ENCODE measurements at places on chromosomes 2 and 18.
A peak's percentile ranks its signal among the peaks of the same experiment; 100 is the strongest.

DNA sequence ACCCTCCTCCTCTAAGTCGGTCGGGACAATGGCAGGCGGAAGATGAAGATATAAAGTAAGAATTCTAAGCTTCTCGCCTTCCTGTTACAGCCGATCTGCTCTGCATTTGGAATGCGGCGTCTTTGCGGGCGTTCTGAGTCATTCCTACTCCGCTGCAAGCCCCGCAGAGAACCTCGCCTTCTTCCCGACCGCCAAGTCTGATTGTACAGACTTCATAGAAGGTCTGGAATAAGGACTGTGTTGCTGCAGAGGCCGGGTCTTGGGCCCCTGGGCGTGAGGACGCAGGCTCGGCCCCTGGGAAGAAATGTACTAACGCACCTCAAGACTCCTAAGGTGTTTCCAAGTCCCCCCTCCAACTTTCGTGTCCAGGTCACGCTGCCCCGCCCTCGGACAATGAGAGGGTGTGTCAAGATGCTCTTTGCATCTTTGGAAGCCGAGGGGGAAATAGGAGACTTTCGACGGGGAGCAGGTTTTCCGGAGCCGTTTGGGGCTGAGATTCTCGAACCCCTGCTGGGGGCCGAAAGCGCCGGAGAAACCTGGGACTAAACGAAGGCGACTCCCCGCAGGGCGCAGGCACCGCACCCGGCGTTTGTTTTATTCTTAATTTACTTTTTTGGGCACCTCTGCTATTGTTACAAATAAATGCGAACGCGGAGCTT, 12.7 kb upstream of the PAX3 start:
- DNase-seq = no peak

- DNase-seq = peak; percentile 71
These were observed 15.8 kb upstream of the ZAP70 start for GRCh38 chr2:97697252-97698235.

DNA sequence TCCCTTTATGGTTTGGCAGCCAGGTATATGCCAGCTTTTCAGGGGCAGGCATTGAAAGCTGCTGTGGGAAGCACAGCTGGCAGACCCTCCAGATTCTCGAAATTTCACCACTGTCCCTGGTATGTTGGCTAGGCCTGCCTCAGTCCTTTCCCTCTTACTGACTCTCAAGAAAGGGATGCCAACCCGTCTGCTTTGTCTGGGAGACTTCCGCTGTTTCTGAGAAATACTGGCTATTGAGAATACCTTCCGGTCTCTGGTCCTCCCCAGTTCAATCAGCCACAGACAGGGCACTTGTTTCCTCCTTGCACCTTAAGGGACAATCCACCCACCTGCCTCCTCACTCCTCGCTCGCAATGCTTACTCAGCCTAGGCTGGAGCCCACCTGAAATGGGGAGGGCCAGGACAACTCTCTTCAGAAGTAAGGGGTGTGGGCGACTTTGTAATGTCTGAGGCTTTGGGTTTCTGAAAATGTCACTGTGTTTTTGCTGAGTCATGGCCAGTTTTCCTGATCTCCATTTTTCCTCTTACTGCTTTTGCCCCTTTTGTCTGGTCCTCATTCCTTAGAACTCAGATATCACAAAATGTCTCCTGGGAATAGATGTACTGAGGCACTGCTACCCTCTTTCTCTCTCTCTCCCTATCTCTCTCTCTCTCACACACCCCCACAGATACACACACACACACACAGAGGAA, 571.1 kb downstream of the TNS1 start:
- no peak for DNase-seq

DNA sequence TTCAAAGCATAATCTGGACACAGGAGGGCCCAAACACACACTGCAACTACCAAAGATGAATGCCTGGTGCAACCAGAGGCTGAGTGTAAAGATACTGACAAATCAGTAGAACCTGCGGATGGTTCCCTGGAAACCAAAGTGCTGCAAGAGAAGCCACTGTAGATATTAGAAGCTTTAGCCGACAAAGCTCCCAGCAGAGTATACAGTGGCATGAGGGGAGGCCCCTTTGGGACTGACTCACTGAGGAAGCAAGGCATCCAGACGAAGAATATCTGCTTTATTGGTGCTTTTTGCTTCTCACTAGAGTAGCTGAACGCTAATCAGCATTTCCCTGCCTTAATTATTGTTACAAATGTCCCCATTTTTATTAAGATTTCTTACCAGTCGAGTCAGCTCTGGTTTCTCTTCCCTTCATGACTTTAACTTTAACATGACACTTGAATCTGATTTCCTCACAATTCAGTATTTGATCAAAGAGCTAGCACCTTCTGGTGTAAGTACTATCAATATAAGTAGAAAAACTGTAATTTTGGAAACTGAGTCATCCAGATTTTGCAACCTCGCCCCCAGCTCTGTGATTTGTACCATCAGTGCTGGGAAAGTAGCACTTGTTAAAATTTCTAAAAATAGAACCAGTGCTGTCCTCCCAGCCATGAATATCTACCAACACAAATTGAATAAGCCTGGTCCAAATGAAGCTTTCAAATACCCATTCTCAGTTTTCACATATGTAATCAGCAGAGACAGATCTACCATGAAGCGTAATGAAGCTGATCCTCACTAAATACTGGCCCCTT, 34.2 kb downstream of the FIGN start:
- DNase-seq = no peak

GRCh38 chr2:240604291-240604938, 17.9 kb downstream of the CAPN10 start:
- peak; percentile 76 for DNase-seq

DNA sequence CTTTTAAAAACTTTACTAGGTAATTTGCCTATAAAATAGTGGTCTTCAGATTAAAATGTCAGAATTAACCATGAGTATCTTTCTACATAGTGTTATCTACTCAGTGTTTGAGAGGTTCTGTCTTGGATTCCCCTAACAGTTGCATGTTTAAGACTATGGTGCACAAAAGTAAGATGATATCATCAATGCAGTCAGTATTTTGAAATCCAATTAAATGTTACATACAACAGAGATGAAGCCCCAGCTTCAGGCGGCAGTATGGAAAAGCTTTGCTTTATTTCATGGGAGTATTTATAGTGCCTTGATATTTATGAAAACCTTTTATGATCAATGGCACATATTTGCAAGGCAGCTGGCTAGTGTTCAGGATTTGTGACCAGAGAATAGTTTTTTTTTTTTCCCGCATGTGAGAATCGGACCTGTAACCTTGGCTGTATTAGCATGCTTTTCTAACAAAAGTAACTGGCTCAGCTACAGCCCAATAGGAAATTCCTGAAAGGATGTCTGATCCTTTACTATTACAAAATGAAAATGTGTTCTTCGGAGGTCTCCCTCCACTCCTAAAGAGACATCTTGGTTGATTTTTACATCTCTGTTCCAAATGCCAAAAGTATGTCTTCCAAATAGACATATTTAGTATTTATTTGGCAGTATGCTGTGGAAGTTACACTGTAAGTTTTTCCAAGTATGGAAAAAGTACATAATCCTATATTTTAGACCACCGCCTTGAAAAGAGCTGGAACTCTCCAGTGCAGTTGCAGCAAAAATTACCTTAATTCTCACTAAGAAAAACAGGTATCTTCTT, 319.3 kb upstream of the UBE2E3 start:
- no peak for DNase-seq
